ENCODE measurements at places on chromosomes 16 and 17. TPM values are rescaled to one million over a fixed set of nuclear protein-coding genes. Genes with fewer than 3 reads are reported as not detected.

HOXB5 gene
- not detected for total RNA-seq

- peak; percentile 38 for DNase-seq
- no peak overlapping the region for H3K4me3 ChIP-seq
- H3K36me3 ChIP-seq = no peaks in the 10 kb centered on the region
Measured at GRCh38 chr17:45338023-45338781, 21.4 kb upstream of the MAP3K14 start.

CDH5 gene
- 46.0 TPM for total RNA-seq

- H3K4me3 ChIP-seq = no peak overlapping the region
- H3K36me3 ChIP-seq = no peaks in the 10 kb centered on the region
- DNase-seq = no peak
- peaks cover 4% of the 10 kb centered on the region for H3K4me1 ChIP-seq
Measured at GRCh38 chr17:27265333-27265732, 28.6 kb upstream of the WSB1 start.

GRCh38 chr16:84331998-84332780 lies 36.1 kb upstream of the ATP2C2 start:
- no peak overlapping the region for H3K27ac ChIP-seq
- H3K4me3 ChIP-seq = no peak overlapping the region
- no peaks in the 10 kb centered on the region for H3K36me3 ChIP-seq
- no peak for DNase-seq
- no peaks in the 10 kb centered on the region for H3K4me1 ChIP-seq

PPL gene
- 10.7 TPM for total RNA-seq

DNAI2 gene
- not detected for total RNA-seq

DNA sequence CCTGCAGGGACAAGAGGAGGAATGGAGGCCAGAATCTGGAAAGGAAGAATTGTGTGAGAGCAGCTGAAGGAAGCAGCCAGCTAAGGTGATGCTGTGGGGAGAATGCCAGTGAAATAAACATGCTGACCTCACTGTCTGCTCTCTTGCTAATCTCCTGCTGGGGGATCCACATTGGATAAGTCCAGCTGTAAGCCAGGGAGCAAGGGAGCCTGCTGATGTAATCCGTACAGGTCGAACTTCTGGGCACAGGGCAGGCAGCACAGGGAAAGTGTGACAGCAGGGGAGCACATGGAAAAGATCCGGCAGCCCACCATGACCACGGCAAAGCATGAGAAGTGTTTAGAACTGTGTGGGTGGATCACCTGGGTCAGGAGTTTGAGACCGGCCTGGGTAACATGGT lies 7.5 kb upstream of the XPO6 start:
- DNase-seq = no peak
- H3K36me3 ChIP-seq = no peaks in the 10 kb centered on the region
- H3K4me3 ChIP-seq = no peak overlapping the region
- no peaks in the 10 kb centered on the region for H3K4me1 ChIP-seq

- peaks cover 99% of the 10 kb centered on the region for H3K27me3 ChIP-seq
- no peak for DNase-seq
- H3K36me3 ChIP-seq = no peaks in the 10 kb centered on the region
Measured at GRCh38 chr16:51150888-51151320, at the start of gene SALL1. SALL1 (minus strand) TSS chr16:51151270; CDS start chr16:51151241, 29 bp downstream.

GRCh38 chr16:4981473-4981872 lies 23.3 kb downstream of the SEC14L5 start:
- H3K4me1 ChIP-seq = peaks cover 5% of the 10 kb centered on the region
- H3K27ac ChIP-seq = peak overlapping the region; percentile 79
- no peak for DNase-seq
- H3K36me3 ChIP-seq = no peaks in the 10 kb centered on the region
- no peak overlapping the region for H3K4me3 ChIP-seq

- H3K27ac ChIP-seq = no peak overlapping the region
- H3K4me1 ChIP-seq = peaks cover 22% of the 10 kb centered on the region
- peak overlapping the region; percentile 27 for H3K4me3 ChIP-seq
- no peaks in the 10 kb centered on the region for H3K36me3 ChIP-seq
Measured at GRCh38 chr17:81018044-81018802, 16.7 kb upstream of the BAIAP2 start.

- H3K4me1 ChIP-seq = no peaks in the 10 kb centered on the region
- H3K36me3 ChIP-seq = no peaks in the 10 kb centered on the region
- H3K27me3 ChIP-seq = no peaks in the 10 kb centered on the region
Measured at GRCh38 chr17:35074711-35075707, 11.5 kb upstream of the RFFL start.

DNA sequence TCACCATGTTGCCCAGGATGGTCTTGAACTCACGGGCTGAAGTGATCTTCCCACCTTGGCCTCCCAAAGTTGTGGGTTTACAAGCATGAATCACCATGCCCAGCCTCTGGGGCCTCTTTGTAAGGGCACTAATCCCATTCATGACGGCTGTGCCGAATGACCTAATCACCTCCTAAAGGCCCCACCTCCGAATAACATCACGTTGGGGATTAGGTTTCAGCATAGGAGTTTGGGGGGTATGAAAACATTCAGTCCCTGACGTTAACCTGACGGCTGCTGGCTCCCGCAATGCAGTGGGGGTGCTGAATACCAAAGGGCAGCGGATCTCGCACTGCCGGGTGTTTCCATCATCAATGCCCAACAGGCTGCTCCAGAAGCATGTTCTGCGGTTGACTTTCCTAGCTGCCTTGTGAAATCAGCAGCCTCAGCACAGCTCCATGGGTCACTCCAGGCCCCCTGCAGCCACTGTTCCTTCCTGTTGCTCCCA lies 120.8 kb upstream of the SEC14L1 start:
- H3K36me3 ChIP-seq = no peaks in the 10 kb centered on the region
- no peak overlapping the region for H3K27ac ChIP-seq
- no peaks in the 10 kb centered on the region for H3K4me1 ChIP-seq

- no peaks in the 10 kb centered on the region for H3K4me1 ChIP-seq
- no peaks in the 10 kb centered on the region for H3K27me3 ChIP-seq
- no peak for DNase-seq
Measured at GRCh38 chr17:76753061-76753961, 15.4 kb downstream of the MFSD11 start.

GRCh38 chr17:79749156-79749815 lies 18.5 kb downstream of the ENPP7 start:
- no peaks in the 10 kb centered on the region for H3K4me1 ChIP-seq
- H3K27me3 ChIP-seq = peaks cover 93% of the 10 kb centered on the region
- H3K27ac ChIP-seq = no peak overlapping the region
- no peaks in the 10 kb centered on the region for H3K36me3 ChIP-seq

OSBPL7 gene
- total RNA-seq = 5.5 TPM

DNA sequence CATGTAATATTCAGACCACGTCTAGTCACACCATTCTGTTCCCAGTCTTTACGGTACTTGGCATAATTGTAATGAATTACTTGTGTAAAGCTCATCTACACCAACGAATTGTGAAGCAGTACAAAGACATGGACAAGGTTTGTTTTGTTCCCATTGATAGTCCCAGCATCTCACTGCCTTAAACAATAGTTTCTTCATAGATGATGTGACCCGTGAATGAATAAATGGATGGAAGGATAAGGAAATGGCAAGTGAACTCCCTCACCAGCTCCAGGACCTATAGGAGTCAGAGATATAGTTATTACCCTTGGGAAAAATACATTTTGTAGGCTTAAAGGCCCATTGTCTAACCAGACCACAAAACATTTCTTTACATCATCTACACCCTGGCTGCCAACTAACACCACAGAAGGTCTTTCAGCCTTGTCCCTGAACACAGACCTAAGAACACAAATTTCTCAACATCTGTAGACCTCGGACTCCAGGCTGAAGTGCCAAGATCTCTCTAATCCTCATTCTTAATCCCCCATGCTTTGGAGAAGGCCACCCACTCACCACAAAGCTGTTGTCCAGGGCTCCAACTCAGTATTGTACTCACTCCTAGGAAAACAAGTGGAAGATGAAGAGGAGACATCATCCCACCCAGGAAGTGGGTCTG lies 38.2 kb downstream of the MAF start:
- no peak overlapping the region for H3K4me3 ChIP-seq
- no peak for DNase-seq
- no peak overlapping the region for H3K27ac ChIP-seq
- no peaks in the 10 kb centered on the region for H3K27me3 ChIP-seq

- H3K27ac ChIP-seq = peak within 1 kb of the TSS; percentile 94
- peak; percentile 38 for DNase-seq
- H3K4me1 ChIP-seq = no peaks in the 10 kb centered on the region
- H3K27me3 ChIP-seq = peaks cover 10% of the 10 kb centered on the region
- H3K4me3 ChIP-seq = peak within 1 kb of the TSS; percentile 81
Measured at GRCh38 chr17:44829523-44830358, at the start of gene GJC1. GJC1 (minus strand) TSS chr17:44830287; CDS start chr17:44805817, 24,470 bp downstream.

GRCh38 chr16:57732037-57732436 lies 3.5 kb upstream of the KATNB1 start:
- no peaks in the 10 kb centered on the region for H3K36me3 ChIP-seq
- H3K27ac ChIP-seq = no peak overlapping the region
- H3K4me3 ChIP-seq = no peak overlapping the region
- H3K4me1 ChIP-seq = peaks cover 18% of the 10 kb centered on the region

AGRP gene
- not detected for total RNA-seq

- H3K4me3 ChIP-seq = no peak overlapping the region
- no peak overlapping the region for H3K27ac ChIP-seq
- H3K4me1 ChIP-seq = peaks cover 50% of the 10 kb centered on the region
- H3K27me3 ChIP-seq = no peaks in the 10 kb centered on the region
Measured at GRCh38 chr16:4612474-4612931, 2.2 kb downstream of the UBALD1 start.

PDILT gene
- total RNA-seq = not detected

DNA sequence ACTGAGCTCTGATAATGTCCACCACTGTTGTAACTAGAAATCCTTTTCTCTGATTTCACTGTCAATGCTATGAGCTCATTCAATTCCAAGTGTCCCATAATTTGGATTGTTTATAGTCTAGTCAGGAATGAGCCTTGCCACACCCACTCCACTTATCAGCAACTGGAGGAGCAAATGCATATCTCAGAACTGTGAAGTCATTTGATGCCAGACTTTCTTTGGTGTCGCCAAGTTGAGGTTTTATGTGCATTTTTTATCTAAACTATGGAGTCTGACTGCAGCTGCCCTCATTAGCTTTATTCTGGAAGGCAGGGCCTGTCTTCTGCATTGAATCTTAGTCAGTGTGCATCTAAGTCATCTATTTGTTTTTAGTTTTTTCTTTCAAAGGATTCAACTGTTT lies 361.3 kb downstream of the PMP22 start:
- H3K4me3 ChIP-seq = no peak overlapping the region
- no peaks in the 10 kb centered on the region for H3K36me3 ChIP-seq
- H3K27ac ChIP-seq = no peak overlapping the region
- H3K27me3 ChIP-seq = no peaks in the 10 kb centered on the region

MYH2 gene
- not detected for total RNA-seq

CPD gene
- 20.4 TPM for total RNA-seq

SLC35G6 gene
- not detected for total RNA-seq

DNA sequence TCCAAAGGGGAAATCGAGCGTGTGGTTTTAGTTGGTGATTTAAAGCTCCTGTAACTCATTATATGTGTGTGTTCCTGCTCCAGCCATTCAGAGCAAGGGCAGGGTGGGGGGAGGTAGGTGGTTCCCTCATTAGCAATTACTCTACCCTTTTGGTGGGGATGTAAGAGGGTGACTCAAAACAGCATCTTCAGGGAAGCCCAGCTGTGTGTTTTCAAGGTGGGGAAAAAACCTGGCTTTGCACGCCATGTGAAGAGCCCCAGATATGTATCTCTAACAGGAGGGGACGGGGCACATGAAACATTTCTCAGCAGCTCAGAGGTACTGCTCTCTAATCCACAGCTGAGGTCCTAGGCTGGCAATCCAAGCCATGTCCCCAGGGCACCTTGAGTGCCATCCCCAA lies 241.3 kb upstream of the ZFHX3 start:
- H3K36me3 ChIP-seq = no peaks in the 10 kb centered on the region
- peaks cover 4% of the 10 kb centered on the region for H3K27me3 ChIP-seq
- H3K27ac ChIP-seq = no peak overlapping the region
- no peak for DNase-seq
- H3K4me1 ChIP-seq = no peaks in the 10 kb centered on the region

GRCh38 chr17:1474402-1475189 lies 17.9 kb downstream of the MYO1C start:
- no peak for DNase-seq
- H3K27ac ChIP-seq = peak overlapping the region; percentile 51
- H3K4me3 ChIP-seq = no peak overlapping the region
- H3K4me1 ChIP-seq = peaks cover 23% of the 10 kb centered on the region
- no peaks in the 10 kb centered on the region for H3K27me3 ChIP-seq

- no peaks in the 10 kb centered on the region for H3K36me3 ChIP-seq
- peak within 1 kb of the TSS; percentile 12 for H3K4me3 ChIP-seq
- peaks cover 12% of the 10 kb centered on the region for H3K27me3 ChIP-seq
- H3K27ac ChIP-seq = no peak within 1 kb of the TSS
- peak; percentile 19 for DNase-seq
Measured at GRCh38 chr16:30472328-30472942, at the start of gene ITGAL. ITGAL (plus strand) TSS chr16:30472742; CDS start chr16:30472838, 96 bp downstream.

GAS2L2 gene
- 0.15 TPM for total RNA-seq

GRCh38 chr16:53523971-53524548 lies 21.1 kb upstream of the AKTIP start:
- no peaks in the 10 kb centered on the region for H3K27me3 ChIP-seq
- H3K4me1 ChIP-seq = no peaks in the 10 kb centered on the region
- H3K4me3 ChIP-seq = no peak overlapping the region
- DNase-seq = no peak
- H3K27ac ChIP-seq = no peak overlapping the region

- H3K4me3 ChIP-seq = no peak overlapping the region
- H3K27me3 ChIP-seq = no peaks in the 10 kb centered on the region
- no peaks in the 10 kb centered on the region for H3K36me3 ChIP-seq
- no peak overlapping the region for H3K27ac ChIP-seq
- H3K4me1 ChIP-seq = no peaks in the 10 kb centered on the region
- DNase-seq = no peak
Measured at GRCh38 chr16:56068314-56068713, 123.0 kb upstream of the GNAO1 start.

- H3K27me3 ChIP-seq = no peaks in the 10 kb centered on the region
- H3K4me1 ChIP-seq = peaks cover 51% of the 10 kb centered on the region
- peak overlapping the region; percentile 62 for H3K4me3 ChIP-seq
- H3K27ac ChIP-seq = peak overlapping the region; percentile 95
- no peak for DNase-seq
- peaks cover 6% of the 10 kb centered on the region for H3K36me3 ChIP-seq
Measured at GRCh38 chr17:51261024-51261963, 948 bp downstream of the UTP18 start.

NPIPA8 gene
- total RNA-seq = 0.20 TPM

C17orf67 gene
- total RNA-seq = 1.3 TPM

DNA sequence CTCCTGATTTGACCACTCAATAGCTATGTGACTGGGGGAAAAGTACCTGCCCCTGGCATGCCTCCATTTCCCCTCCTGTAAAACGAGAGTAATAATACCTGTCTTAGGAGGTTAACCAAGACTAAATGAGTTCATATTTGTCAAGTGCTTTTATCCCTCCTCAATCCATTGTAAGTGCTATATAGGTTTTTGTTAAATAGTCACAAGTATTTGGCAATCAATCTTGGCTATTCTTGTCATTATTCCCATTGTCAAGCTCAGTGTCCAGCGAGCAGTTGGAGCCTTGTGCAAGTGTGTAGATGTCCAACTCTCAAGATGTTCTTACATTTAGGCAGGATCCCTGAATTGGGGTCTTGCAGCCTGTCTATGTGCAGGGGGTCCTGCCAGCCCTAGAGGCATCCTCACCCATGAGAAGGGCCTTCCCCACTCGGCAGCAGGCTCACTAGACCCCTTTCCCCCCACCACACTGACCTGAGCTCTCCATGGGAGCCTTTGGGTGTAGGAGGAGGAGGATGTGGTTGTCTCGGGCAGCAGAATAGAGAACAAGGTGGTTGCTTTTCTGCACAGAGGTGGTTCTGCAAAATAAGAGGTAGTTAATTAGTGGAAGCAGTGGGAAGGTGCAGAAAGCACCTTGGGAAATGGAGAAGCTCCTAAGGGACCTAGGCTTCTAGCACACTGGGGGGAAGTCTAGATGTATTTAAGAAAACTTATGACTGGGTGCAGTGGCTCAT lies 18.0 kb downstream of the PIK3R6 start:
- H3K4me1 ChIP-seq = no peaks in the 10 kb centered on the region
- DNase-seq = no peak
- H3K4me3 ChIP-seq = no peak overlapping the region
- H3K36me3 ChIP-seq = no peaks in the 10 kb centered on the region
- no peaks in the 10 kb centered on the region for H3K27me3 ChIP-seq
- H3K27ac ChIP-seq = no peak overlapping the region

KRT39 gene
- total RNA-seq = not detected

All from heart right ventricle (tissue), 16 donors.